ENCODE measurements at places on chromosomes 16 and 17.

DNA sequence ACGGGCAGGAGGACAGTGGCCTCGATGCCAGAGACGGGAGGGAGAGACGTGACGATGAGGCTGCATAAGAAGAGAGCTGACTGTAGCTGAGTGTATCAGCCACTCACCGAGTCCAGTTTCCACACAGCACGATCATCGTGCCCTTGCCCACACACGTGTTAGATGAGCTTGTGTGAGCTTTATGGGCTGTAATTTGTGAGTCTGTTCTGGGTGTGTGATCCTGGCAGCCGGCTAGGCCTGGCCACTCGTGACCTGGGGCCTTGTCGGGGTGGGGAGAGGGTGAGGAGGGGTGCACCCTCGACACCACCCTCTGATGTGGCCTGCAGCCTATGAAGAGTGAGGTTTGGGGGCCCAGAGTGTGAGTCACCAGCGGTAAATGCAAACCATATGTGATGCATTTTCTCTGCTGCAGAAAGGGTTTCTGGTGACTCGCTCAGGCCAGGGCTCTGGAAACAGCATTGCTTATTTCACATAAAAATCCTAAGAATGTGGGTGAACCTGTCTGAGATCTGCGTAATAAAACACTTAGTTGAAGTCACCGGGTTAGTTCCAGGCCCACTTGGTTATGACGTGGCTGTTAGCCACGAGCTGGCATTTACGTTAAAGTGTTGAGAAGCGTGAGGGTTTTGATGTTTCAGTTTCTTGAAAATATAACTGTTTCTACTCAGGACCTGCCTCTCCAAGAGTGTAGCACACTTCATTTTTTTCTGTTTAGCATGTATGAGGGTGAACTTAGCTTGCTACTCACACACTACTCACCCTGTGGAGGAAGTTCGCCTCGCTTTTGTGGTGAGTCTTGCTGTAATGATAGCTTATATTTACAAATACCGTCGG lies 4.2 kb downstream of the METRNL start:
- no peak for DNase-seq

DNA sequence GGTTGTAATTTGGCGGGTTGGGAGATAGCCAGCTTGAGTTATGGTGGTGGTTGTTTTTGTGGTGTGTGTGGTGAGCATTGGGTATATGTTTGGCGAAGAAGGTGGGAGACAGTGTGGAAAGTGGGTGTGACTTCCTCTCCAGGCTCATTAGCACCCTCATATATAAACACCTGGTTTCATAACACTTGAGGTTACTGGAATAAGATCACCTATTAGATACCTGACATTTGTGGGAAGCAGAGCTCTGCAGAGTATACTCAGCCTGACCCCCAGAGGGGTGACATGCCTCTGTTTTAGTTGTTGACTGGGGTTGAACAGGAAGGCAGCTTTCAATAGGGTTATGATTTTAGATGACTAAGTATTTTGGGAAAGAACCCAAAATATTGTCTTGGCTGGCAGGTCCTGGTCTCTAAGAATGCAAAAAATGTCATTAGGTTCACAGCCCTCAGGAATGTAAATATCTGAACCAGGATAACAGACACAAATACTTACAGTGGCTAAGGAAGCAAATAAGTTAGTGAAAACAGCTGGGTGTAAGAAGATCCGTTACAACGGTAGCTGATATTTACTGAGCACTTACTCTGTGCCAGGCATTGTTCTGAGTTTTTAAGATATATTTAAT lies 18.3 kb upstream of the EFCAB13 start:
- DNase-seq, result no peak

- DNase-seq, result no peak
Measured at GRCh38 chr16:6827931-6828330, 504.7 kb upstream of the RBFOX1 start.

GRCh38 chr17:79905832-79906231 lies 66.6 kb upstream of the CBX4 start:
- DNase-seq, result no peak

GRCh38 chr16:88026964-88027938 lies 76.0 kb downstream of the BANP start:
- no peak for DNase-seq

GRCh38 chr17:58007781-58008706 lies 998 bp upstream of the SRSF1 start:
- peak; percentile 6 for DNase-seq
